ENCODE measurements at places on chromosomes 1 and 21.
A peak's percentile ranks its signal among the peaks of the same experiment; 100 is the strongest.

DNA sequence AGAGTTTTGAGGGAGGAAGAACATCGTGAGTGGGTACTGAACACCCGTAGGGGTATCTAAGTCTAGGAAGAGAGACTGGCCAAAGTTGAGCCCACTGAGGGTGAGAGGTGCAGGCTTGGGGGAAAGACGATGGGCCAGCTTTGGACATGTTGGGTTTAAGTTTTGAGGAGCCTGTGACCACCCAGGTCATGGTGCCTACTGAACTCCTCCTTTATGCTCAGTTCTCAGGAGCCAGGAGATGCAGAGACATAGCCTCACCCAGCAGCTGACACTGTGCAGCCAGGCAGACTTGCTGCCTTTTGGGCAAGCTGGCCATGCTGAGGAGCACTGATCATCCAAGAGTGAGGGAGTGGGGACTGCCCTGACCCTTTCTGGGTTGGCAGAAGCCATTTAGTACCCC, 72.3 kb downstream of the TNR start:
- H3K27me3 ChIP-seq, result no peaks in the 10 kb centered on the region
- no peak overlapping the region for H3K4me3 ChIP-seq
- no peaks in the 10 kb centered on the region for H3K36me3 ChIP-seq
- no peaks in the 10 kb centered on the region for H3K4me1 ChIP-seq

DNA sequence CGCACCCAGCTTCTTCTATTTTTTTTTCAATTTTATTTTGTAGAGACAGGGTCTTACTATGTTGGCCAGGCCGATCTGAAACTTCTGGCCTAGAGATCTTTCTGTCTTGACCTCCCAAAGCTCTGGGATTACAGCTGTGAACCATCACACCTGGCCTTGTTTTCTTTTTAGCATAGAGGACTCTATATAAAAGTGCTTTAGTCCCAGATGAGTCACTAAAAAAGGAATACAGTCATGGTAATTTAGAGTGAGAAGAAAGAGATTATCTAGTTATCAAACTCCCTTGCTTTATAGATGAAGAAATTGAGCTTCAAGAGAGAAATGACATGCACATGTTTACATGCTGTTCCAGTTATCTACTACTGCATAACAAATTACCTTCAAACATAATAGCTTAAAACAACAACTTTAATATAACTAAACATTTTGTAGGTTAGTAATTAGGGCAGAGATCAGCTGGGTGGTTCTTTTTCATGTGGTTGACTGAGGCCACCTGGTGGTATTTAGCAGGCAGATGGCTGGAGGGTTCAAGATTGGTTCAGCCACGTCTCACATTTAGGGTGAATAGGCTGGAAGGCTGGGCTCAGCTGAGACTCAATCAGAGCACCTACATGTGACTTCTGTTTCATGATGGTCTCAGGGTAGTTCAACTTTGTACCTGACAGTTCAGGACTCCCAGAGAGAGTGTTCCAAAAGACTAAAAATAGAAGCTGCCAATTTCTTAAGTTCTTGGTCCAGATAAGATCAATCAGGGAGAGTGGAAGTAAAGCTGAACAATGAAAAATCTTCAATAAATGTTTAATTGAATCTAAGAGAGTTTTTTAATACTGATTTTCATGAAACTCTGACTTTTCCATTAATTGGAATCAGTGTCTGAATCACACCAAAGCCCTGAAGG, 16.9 kb upstream of the MTF2 start:
- no peaks in the 10 kb centered on the region for H3K27me3 ChIP-seq
- H3K4me1 ChIP-seq, result peaks cover 27% of the 10 kb centered on the region
- H3K4me3 ChIP-seq, result no peak overlapping the region
- H3K27ac ChIP-seq, result peak overlapping the region; percentile 60
- DNase-seq, result peak; percentile 81
- no peaks in the 10 kb centered on the region for H3K36me3 ChIP-seq

DNA sequence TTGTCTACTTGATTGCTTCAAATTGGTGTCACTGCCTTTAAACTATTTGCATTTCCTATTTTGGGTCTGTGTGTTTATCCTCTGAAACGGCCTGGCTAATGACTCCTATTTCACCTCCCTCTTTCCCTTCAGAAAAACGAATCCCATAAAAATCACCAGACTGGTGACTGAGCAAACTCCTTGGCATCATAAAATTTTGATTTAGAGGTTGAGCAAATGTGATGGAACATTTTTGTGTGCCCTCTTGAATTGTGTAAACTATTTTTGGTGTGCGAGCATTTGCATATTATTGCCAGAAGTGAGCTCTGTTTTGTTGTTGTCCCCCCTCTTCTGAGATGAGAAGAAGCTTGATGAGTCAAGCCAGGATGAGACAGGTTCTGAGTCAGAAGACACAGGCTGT, 316.1 kb downstream of the AJAP1 start:
- no peak for DNase-seq
- no peaks in the 10 kb centered on the region for H3K27me3 ChIP-seq
- H3K4me1 ChIP-seq, result no peaks in the 10 kb centered on the region
- no peaks in the 10 kb centered on the region for H3K36me3 ChIP-seq

GRCh38 chr1:238141353-238141752, 250.6 kb upstream of the ZP4 start:
- H3K36me3 ChIP-seq, result no peaks in the 10 kb centered on the region
- H3K27ac ChIP-seq, result no peak overlapping the region
- no peaks in the 10 kb centered on the region for H3K4me1 ChIP-seq
- DNase-seq, result no peak

- H3K4me3 ChIP-seq, result no peak overlapping the region
- no peaks in the 10 kb centered on the region for H3K36me3 ChIP-seq
- no peaks in the 10 kb centered on the region for H3K27me3 ChIP-seq
- no peak overlapping the region for H3K27ac ChIP-seq
- no peak for DNase-seq
- peaks cover 31% of the 10 kb centered on the region for H3K4me1 ChIP-seq
Measured at GRCh38 chr1:6023346-6023745, 22.3 kb upstream of the KCNAB2 start.

DNA sequence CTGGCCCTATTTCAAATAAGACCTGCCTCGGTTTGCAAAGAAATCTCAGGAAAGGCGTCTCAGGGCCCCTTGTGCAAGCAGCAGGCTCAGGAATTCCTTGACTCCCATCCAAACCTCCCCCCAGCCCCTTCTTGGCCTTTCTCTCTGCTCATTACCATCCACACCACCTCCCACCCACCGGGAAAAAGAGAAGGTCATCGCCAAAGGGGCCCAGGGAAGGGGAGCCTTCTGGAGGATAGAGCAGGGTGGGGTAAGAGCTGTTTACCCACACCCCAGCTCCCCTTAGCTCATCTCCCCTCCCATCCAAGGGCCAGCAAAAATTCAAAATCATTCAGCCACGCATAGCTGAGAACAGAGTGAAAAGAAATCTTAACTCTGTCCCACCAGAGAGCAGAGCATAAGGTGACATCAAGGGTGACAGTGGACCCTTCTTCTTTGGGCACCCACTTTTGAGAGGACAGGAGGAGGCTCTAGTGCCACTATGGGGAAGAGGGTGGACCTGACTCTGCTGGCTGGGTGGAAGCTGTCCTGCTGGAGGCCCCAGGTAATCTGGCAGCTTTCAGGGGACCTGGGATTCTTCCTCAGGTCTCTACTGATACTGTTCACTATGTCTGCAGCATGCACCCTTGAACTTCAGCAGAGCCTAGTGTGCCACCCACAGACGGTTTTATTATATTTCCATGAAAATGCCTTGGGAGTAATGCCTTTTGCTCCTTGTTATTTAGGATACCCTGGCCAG, 3.9 kb upstream of the WNT2B start:
- DNase-seq, result no peak
- no peak overlapping the region for H3K27ac ChIP-seq
- H3K27me3 ChIP-seq, result peaks cover 21% of the 10 kb centered on the region
- no peaks in the 10 kb centered on the region for H3K4me1 ChIP-seq
- H3K4me3 ChIP-seq, result no peak overlapping the region
- H3K36me3 ChIP-seq, result no peaks in the 10 kb centered on the region

DNA sequence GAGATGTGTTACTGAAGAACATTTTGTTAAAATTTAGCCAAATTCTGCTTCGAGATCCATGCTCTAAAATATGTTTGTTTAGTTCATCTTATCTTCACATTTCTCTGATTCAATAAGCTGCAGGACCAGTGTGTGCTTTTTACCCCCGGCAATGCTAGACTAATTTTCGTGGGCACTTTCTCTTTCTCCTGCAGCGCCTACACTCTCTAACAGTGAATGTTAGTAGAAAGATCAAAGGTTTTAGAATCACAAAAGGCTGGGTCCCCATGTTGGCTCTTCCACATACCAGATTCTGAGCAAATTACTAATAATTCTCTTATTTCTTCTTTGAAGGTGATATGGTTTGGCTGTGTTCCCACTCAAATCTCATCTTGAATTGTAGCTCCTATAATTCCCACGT, 8.5 kb downstream of the CHML start:
- H3K27ac ChIP-seq, result no peak overlapping the region
- no peaks in the 10 kb centered on the region for H3K27me3 ChIP-seq
- H3K36me3 ChIP-seq, result peaks cover 44% of the 10 kb centered on the region
- DNase-seq, result no peak
- H3K4me1 ChIP-seq, result peaks cover 19% of the 10 kb centered on the region

- no peaks in the 10 kb centered on the region for H3K36me3 ChIP-seq
- H3K27me3 ChIP-seq, result no peaks in the 10 kb centered on the region
- no peak overlapping the region for H3K4me3 ChIP-seq
- no peak for DNase-seq
- no peaks in the 10 kb centered on the region for H3K4me1 ChIP-seq
Measured at GRCh38 chr1:78254517-78254916, 208.8 kb downstream of the GIPC2 start.

DNA sequence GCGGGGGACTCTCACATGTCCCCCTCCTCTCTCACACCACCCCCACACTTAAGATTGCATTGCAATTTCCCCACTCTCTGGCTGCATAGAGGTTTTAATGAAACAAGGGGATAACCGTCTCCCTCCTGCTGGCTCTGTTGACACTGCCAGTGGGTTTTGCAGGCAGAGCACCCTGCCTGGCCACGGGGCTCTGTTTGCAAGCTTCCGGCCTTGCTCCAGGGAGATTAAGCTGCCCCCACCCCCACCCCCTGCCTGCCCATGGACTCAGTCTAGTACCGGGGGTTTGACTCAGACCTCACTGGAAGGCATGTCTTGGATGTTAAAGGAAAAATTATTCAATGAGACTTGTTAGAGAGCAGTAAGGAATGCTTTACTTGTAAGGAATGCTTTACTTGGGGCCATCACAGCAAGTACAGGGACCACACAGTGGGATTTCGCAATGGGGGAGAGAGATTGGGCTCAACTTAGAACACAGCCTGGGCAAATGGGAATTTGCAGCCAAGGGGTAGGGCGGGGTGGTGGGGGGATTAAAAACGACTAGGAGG, 101.0 kb downstream of the AJAP1 start:
- no peaks in the 10 kb centered on the region for H3K4me1 ChIP-seq
- no peak overlapping the region for H3K27ac ChIP-seq
- no peaks in the 10 kb centered on the region for H3K27me3 ChIP-seq
- H3K36me3 ChIP-seq, result no peaks in the 10 kb centered on the region
- no peak overlapping the region for H3K4me3 ChIP-seq
- DNase-seq, result no peak

- H3K4me1 ChIP-seq, result peaks cover 60% of the 10 kb centered on the region
- H3K4me3 ChIP-seq, result no peak overlapping the region
- no peak overlapping the region for H3K27ac ChIP-seq
- no peaks in the 10 kb centered on the region for H3K36me3 ChIP-seq
- no peak for DNase-seq
Measured at GRCh38 chr1:167092653-167093052, 1.2 kb upstream of the STYXL2 start.

DNA sequence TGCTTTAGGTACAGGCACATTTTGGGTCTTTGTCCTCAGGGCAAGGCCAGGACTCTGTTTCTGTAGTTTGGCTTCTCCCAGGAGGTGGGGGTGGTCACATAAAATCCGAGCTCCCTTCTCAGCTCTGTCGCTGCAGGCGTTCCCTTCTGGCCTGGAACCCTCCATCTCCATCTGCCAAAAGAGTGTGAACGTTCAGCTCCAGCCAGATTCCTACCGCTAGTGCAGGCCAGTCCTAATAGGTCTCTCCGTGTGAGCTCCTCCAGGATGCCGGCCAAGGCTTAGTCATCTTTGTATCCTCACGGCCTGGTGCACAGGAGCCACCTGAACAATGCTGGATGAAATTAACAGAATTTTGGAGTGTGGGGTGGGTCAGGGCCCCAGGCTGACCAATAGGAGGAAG, 19.9 kb upstream of the KCNA10 start:
- no peaks in the 10 kb centered on the region for H3K36me3 ChIP-seq
- no peaks in the 10 kb centered on the region for H3K4me1 ChIP-seq
- no peak overlapping the region for H3K27ac ChIP-seq
- peaks cover 8% of the 10 kb centered on the region for H3K27me3 ChIP-seq
- no peak for DNase-seq

DNA sequence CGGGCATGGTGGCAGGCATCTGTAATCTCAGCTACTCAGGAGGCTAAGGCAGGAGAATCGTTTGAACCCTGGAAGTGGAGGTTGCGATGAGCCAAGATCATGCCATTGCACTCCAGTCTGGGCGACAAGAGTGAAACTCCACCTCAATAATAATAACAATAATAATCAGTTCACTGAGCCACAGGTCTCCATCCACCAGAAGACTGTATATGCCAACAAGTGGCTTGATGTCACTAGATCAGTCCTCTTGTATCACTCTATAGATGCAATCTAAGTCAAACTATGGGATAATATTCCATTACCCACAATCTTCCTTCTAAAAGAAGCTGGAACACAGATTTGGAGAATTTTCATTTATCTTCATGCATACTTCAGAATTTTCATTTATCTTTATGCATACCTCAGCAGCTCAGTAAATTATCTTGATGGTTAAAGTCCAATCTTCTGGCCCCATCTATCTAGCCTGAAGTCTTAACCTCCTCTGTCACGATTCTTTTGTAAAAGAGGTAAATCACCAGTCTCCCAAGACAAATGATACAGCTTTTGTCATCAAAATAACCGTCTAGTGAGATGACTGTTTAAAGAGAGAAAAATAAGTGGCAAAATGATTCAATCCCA, 61.8 kb downstream of the PUM1 start:
- no peaks in the 10 kb centered on the region for H3K4me1 ChIP-seq
- H3K4me3 ChIP-seq, result no peak overlapping the region
- H3K27ac ChIP-seq, result no peak overlapping the region
- peaks cover 82% of the 10 kb centered on the region for H3K36me3 ChIP-seq
- no peaks in the 10 kb centered on the region for H3K27me3 ChIP-seq

DNA sequence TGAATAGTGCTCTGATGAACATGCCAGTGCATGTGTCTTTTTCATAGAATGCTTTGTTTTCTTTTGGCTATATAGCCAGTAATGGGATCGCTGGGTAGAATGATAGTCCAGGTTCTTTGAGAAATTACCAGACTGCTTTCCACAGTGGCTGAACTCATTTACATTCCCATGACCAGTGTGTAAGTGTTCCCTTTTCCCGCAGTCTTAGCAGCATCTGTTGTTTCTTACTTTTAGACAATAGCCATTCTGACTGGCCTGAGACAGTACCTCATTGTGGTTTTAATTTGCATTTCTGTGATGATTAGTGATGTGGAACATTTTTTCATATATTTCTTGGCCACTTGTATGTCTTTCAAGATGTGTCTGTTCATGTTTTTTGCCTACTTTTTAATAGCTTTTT, 784.5 kb downstream of the USP25 start:
- H3K36me3 ChIP-seq, result no peaks in the 10 kb centered on the region
- H3K27ac ChIP-seq, result no peak overlapping the region
- H3K27me3 ChIP-seq, result no peaks in the 10 kb centered on the region

GRCh38 chr1:165253818-165254254, 102.7 kb downstream of the LMX1A start:
- no peak overlapping the region for H3K4me3 ChIP-seq
- peaks cover 9% of the 10 kb centered on the region for H3K27me3 ChIP-seq
- no peaks in the 10 kb centered on the region for H3K4me1 ChIP-seq
- no peak for DNase-seq
- H3K27ac ChIP-seq, result no peak overlapping the region

- H3K4me3 ChIP-seq, result no peak overlapping the region
- no peak for DNase-seq
- no peaks in the 10 kb centered on the region for H3K27me3 ChIP-seq
- no peaks in the 10 kb centered on the region for H3K4me1 ChIP-seq
Measured at GRCh38 chr1:69138172-69138571, 429.6 kb upstream of the LRRC7 start.

All from DND-41 (cell line).